ENCODE measurements at places on chromosomes 4 and X.

- DNase-seq: no peak
Observed at GRCh38 chrX:48491809-48492208, 15.8 kb downstream of the FTSJ1 start.

GRCh38 chr4:113064244-113064643 lies 14.8 kb downstream of the ANK2 start:
- DNase-seq: no peak

- no peak for DNase-seq
Observed at GRCh38 chrX:141180851-141181250, 3.9 kb upstream of the LDOC1 start.

DNA sequence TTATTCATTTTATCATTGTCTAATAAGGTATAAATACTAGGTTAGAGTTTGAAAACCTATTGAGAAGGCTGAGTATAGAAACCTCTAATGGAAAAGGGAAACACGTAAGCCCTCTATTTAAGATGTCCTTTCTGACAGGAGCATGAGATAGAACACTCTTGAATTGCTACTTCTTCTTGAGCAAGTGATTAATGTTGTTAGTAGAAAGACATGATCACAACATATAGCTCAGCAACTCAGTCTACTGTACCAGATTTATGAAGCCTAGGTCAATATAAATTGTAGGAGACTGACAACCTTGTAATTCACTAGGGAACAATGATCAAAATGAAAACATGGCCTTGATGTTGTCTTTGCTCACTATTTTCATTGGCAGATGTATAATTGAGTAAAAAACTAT lies 189.7 kb downstream of the ANTXR2 start:
- DNase-seq: no peak

DNA sequence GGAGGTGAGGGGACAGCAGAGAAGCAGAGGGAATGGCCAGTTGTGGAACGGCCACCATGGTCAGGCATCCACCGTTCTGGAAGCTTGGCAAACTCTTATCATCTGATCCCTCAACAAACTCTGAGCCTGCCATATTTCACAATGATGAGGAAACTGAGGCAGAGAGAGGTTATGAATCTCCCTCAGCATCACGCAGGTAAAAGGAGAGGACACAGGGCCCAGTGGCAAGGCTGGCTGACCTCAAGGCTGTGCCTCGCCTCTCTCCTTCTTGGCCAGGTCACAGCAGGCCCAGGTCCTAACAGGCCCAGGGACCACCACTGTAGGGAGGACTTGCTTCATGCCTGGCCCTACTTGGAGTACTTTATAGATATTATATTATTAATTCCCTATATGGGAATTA lies 242.8 kb downstream of the EVC2 start:
- no peak for DNase-seq

DNA sequence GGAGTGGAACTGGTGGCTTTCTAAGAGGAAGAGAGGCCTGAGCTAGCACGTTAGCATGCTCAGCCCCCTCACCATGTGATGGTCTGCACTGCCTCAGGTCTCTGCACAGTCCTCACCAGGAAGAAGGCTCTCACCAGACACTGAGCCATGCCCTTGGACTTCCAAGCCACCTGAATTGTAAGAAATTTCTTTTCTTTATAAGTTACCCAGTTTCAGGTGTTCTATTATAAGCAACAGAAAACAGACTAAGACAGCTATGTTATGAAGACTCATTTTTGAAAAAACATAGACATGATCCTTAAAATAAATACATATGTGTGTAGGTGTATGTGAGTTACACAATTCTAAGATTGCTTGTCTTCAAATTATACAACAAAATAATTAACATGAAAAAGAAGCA lies 74.7 kb downstream of the CEP44 start:
- no peak for DNase-seq

- DNase-seq: peak; percentile 40
Observed at GRCh38 chrX:37926700-37927099, 79.3 kb upstream of the DYNLT3 start.

DNA sequence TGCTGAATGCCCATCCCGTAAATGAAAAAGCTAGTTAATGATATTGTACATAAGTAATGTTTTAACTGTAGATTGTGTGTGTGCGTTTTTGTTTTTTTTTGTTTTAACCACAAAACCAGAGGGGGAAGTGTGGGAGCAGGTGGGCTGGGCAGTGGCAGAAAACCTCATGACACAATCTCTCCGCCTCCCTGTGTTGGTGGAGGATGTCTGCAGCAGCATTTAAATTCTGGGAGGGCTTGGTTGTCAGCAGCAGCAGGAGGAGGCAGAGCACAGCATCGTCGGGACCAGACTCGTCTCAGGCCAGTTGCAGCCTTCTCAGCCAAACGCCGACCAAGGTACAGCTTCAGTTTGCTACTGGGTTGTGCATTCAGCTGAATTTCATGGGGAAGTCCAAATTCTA lies at the start of gene SPP1:
TSS of gene SPP1 (plus strand) at position 249 of the 400 bp plus-strand sequence. CDS start 1,182 bp downstream, outside the sequence.
- peak; percentile 16 for DNase-seq

All from iris pigment epithelial cell (primary cell).